Activated naive CD8-positive, alpha-beta T cell treated with anti-CD3 and anti-CD28 coated beads, Interleukin-2, amount 10 ng/mL, durations not matched to agents 7 days and 5 days (primary cell): ENCODE measurements at places on chromosomes 12 and 14.
A peak's percentile ranks its signal among the peaks of the same experiment; 100 is the strongest.

DNA sequence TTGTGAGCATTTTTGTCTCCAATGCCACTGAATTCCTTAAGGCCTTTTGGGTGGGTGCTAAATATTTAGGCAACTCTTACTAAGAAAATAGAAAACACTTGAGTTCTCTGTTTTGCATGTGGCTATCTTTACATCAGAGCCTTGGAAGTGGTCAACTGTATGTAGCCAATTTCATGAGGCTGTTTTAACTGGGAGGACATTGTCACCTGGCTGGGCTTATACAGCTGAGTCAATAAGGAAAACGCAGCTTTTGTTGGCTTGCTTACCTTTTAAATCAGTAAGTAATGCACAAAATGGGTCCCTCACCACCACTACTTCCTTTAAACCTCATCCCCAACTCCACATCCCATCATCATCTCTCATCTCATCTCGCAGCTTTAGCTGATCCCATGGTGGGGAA, 194.3 kb downstream of the RGS6 start:
- no peak for DNase-seq

DNA sequence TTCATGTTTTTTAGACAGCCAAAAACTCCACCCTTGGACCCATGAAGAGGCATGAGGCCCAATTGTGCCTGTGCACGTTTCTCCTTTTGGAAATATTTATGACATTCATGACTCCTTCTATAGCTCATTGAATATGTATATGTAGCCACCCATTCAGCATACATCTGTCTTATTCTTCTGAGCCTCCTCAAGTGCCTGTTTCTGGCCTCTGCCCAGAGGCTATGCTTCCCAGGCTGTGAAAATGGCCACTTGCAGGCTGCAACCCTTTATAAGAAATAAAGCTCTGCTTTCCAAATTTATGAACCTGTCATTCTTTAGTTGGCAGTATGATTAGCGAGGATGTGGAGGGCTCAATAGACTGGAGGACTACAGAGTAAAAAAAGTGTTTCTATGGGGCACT, 35.3 kb downstream of the TSPAN19 start:
- no peak for DNase-seq

GRCh38 chr12:75848961-75849360, 182.6 kb downstream of the PHLDA1 start:
- DNase-seq, result no peak

DNA sequence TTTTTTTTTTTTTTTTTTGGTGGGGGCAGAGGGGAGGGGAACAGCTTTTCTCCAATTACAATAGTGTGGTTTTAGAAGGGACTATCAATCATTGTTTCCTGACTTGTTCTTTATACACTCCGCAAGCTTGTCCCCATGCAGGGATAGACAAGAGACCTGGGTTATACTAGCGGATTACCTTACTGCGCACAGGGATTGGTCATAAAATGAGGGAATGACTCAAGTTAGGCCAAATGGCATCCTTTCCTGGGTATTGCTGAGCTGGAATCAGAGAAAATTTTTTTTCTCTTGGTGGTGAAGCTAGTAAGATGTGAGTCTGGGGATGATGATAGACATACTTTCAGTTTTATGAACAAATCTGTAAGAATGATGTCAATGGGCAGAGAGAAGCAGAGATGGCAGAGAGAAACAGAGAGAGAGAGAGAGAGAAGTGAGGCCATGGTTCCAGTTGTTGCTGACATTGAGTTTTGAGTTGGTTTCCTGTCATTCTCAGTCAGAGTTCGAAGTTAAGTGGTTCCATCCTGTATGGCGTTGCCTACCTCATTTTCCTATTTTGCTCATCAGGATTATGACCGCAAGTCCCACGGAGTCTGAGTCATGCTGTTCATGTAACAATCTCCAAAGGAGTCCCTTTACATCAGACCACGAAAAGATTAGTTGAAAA, 59.1 kb upstream of the OTOGL start:
- DNase-seq, result no peak

DNA sequence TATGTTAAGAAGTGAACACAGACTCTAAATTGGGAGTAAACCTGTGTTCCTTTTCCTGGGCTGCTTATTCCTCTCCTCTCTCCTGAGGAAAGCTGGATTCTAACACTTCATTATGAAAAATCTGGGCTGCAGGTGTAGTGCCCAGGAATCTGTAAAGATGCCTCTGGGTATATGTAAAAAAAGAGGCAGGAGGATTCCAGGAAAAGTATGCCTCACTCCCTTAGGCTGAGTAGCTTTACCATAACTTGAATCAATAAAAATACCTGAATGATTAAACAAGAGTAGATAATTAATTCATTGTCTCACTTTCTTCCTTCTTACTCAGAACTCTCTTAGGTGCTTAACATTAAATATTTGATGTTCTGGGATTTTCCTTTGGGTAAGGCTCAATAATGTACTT, 185.1 kb downstream of the GRIP1 start:
- no peak for DNase-seq

DNA sequence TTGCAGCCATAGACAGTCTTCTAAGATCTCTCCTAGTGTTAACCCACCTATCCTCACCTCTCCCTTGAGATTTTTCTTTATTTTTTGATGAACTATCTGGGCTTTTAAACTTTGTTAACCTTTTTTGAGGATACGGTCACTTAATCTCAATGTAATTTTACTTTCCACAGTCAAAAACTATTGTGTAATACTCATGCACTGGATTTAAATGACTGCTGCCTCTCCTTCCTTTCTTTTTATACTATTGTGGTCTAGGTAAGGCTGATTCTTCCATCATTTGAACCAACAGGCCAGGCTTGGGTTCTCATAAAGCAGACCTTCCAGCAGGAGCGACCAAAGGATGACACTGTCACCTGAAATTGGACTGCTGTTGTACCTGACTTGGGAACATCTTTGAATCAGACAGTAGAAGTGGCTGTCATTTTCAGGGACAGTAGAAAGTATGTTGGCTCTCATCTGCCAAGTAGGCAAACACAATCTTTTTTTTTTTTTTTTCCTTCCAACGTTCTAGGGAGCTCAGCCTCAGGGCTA, 689 bp upstream of the PDE3A start:
- DNase-seq, result no peak

DNA sequence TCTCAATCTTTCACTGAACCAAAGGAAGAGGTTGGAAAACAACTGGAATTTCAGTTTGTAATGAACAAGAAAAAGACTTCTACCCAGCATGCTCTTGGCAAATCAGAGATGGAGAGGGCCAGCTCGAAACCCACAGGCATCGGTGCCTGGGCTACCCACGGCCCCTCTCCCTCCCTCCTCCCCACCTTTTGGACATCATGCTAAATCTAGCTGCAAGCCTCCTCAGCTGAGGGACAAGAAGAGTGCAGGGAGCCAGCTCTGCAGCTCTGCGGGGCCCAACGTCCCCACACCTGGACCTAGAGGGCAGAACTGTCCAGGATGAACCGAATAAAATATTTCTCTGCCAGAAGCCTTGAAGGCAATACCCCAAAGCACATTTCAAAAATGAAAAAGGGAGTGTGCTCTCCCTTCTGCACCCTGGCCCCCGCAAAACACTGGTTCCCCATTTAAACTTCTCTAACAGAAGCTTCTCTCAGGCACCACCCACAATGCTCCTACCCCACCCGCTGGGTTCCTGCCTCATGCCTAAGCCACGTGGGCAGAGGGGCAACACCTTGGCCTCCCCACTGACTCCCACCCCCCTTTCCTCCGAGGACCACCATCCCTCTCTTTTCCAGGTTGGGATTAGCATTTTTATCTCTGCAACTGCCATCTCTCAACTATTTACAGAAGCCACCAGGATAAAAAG, 8.2 kb downstream of the CAMKK2 start:
- no peak for DNase-seq

DNA sequence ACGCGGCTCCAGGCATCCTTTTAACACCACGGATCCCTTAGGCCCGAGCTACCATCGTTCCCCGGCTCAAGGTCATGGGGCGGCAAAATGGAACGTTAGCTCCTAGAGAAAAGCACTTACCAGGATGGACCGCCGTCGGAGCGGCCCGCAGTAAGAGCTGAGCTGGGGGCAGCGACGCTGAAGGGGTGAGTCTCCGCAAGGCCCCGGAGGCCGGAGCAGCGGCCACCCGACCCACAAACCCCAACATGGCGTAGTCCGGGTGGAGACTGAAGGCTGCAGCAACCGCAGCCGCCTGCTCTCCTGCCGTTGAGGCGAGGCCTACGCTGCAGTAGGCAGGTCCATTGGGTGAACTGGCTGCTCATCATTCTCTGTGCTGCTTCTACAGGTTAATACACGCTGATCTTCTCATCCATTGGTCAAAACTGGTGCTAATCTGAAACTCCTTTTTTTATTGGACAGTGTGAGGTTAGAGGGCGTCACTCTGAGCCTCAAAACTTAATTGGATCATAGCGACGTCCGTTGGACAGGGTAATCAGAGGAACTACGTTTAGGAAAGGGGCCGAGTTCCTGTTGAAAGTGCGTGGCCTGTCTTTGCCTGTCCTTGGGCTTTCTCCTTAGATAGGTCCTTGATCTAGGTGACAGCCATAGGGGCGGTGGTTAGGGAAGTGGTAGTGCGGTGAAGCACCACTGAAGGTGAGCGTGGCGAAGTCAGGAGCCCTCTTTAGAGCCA, at the start of gene ATP5F1B:
TSS of gene ATP5F1B (minus strand) at position 268 of the 730 bp plus-strand sequence. CDS start at position 247, 21 bp downstream.
- peak; percentile 85 for DNase-seq

- DNase-seq, result no peak
Observed at GRCh38 chr14:50778721-50779483, 52.1 kb downstream of the NIN start.

DNA sequence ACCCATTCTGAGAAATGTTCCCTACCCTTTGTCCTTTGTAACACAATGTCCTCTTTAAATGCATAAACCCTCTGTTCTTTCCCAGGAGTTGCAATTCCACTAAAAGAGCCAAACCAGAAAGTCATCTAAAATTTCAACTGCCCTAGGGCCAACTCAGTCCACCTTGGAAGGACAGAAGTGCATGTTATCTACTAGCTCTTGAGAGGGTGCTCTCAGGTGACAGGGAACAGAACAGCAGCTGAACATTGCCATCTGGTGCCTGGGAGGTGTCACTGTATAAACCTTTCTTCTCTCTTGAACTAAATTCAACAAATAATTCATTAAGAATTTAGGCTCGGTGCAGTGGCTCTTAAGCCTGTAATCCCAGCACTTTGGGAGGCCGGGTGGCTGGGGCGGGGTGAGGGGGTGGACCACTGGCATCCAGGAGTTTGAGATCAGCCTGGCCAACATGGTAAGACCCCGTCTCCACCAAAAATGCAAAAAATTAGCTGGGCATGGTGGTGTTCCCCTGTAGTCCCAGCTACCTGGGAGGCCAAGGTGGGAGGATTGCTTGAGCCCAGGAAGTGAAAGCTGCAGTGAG, 10.3 kb upstream of the FERMT2 start:
- peak; percentile 40 for DNase-seq

- DNase-seq, result no peak
Observed at GRCh38 chr12:132393991-132394949, 64.9 kb upstream of the GALNT9 start.
